Hematopoietic multipotent progenitor cell treated with erythropoietin and hydrocortisone succinate and interleukin-3 and kit ligand, for 15 days (in vitro differentiated cells): ENCODE measurements at places on chromosomes 3 and 15.
A peak's percentile ranks its signal among the peaks of the same experiment; 100 is the strongest.

DNA sequence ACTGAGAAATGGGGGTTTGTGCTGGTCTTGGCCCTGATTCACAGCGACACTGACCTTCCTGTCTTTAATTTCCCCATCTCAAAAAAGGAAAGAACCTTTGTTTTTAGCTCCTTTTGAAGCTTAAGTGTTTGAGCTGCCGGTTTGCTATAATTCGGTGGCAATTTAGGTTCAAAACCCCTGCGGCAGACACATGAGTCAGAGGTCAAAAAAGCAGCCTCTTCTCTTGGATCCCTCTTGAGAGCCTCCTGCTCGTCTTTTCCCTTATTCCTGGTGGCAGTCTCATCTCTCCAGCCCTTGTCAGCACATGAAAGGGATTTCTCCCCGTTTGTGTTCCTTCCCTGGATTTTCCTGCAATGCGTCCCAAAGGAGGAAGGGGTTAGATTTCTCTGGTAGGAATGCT is 64.5 kb downstream of the GRIP2 start:
- no peak for DNase-seq

GRCh38 chr15:101498076-101498716 is 8.7 kb upstream of the PCSK6 start:
- peak; percentile 58 for DNase-seq

GRCh38 chr15:69388260-69388705 is 25.9 kb upstream of the KIF23 start:
- DNase-seq = no peak

DNA sequence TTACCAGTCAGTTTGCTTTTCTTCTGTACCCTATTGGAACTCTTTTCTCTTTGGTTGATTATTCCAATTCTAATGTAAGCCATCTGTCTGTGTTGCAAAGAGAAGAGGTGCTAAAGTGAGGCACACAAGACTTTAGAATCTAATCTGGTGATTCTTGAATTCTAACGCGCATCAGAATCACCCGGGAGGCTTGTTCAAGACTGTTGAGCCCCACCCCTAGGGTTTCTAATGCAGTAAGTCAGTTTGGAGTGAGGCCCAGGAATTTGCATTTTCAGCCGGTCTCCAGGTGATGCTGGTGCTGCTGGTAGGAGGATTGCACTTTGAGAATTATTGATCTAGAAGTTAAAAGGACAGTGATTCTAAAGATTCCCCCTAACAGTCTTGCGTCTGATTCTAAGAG is 185.3 kb upstream of the CHRM5 start:
- DNase-seq = no peak

GRCh38 chr3:8607234-8608040 is 37.2 kb downstream of the SSUH2 start:
- DNase-seq = no peak

- DNase-seq = no peak
These were observed 38.6 kb downstream of the ADAMTS9 start for GRCh38 chr3:64648927-64649906.
